Ascending aorta (tissue), 2 donors: ENCODE measurements at places on chromosomes 2 and 18.

GRCh38 chr2:19651466-19651865, 250.3 kb downstream of the TTC32 start:
- no peak for DNase-seq

- peak; percentile 81 for DNase-seq
Observed at GRCh38 chr2:85413592-85414420, 3.6 kb upstream of the CAPG start.

DNA sequence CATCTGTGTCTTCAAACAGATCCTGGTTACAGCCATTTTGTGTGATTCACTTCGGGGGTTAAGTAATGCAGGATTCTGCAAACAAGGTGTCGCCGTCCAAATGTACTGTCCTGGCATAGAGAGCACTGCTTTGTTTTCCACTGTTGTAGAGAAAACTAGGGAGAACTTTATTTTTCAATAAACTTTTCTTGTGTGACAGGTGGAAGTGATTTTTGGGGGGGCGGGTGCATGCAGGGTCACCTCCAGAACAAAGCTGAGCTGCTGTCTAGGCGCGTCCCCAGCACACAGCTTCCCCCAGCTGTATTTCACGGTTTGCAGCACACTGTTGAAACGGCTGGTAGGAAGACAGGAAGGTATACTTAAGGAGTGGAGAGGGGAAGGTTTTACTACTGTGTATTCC, 200.6 kb downstream of the MGAT5 start:
- no peak for DNase-seq

DNA sequence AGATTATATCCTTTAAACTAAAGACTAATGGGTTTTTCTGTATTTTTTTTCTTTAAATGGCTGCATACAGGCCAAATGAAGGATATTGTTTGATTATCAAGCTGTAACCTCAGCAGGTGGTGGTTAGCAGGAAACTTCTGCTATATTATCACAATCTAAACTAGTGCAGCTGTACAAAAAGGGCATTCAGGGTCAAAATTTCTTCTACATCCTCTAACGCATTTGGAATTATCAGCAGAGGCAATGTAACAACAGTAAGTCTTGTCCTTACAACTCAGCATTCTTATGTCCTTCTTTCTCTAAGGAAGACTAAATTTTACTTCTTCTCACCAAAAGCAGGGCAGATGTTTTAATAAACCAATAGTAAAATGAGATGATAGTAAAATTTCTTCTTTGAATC, 135.8 kb upstream of the FN1 start:
- DNase-seq, result no peak

- DNase-seq, result no peak
Observed at GRCh38 chr18:25704071-25704470, 352.1 kb upstream of the ZNF521 start.

GRCh38 chr2:226782092-226782713, 17.4 kb downstream of the IRS1 start:
- no peak for DNase-seq

DNA sequence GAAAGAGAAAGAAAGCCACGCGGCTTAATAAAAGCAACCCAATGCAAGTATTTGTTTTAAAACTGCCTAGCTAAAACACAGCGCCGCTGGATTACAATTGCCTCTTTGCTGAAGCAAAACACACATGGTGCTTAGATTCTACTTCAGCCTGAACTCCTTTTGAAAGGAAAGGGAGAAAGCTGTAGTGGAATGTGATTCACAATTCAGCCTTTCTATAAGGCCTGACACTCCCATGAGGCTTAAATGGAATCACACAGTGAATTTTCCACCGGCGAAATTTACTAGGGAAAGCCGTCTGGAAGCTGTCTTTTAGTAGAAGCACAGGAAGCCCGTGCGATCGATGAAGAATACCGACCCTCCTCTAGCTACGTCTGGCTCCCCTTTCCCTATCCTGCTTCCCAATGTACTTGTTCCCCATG, 348.0 kb downstream of the DLGAP1 start:
- DNase-seq, result no peak

- no peak for DNase-seq
Observed at GRCh38 chr2:102137138-102137537, 5.4 kb upstream of the IL1R1 start.

GRCh38 chr2:233375490-233376314, 21.4 kb downstream of the DGKD start:
- DNase-seq, result no peak

GRCh38 chr2:195121341-195121740, 535.7 kb upstream of the SLC39A10 start:
- no peak for DNase-seq

GRCh38 chr2:224722770-224723169, 6.6 kb upstream of the CCDC195 start:
- no peak for DNase-seq

DNA sequence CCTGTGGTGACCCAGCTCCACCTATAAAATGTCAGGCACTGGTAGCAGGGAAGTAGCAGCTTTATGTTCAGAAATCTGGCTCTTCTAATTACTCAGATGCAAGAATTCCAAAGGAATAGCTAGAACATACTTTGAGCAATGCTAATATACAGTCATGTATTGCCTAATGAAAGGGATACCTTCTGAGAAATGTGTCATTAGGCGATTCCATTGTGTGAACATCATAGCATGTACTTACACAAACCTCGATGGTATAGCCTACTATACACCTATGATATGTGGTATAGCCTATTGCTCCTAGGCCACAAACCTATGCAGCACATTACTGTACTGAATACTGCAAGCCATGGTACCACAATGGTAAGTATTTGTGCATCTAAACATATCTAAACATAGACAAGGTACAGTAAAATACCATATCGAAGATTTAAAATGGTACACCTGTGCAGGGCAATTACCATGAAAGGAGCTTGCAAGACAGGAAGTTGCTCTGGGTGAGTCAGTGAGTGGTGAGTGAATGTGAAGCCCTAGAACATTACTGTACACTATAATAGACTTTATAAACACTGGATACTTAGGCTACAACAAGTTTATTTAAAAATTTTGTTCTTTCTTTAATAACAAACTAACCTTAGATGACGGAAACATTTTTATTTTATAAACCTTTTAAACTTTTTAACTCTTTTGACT, 50.3 kb upstream of the ETAA1 start:
- no peak for DNase-seq

- peak; percentile 85 for DNase-seq
Observed at GRCh38 chr2:234446404-234447076, 50.3 kb downstream of the ARL4C start.

DNA sequence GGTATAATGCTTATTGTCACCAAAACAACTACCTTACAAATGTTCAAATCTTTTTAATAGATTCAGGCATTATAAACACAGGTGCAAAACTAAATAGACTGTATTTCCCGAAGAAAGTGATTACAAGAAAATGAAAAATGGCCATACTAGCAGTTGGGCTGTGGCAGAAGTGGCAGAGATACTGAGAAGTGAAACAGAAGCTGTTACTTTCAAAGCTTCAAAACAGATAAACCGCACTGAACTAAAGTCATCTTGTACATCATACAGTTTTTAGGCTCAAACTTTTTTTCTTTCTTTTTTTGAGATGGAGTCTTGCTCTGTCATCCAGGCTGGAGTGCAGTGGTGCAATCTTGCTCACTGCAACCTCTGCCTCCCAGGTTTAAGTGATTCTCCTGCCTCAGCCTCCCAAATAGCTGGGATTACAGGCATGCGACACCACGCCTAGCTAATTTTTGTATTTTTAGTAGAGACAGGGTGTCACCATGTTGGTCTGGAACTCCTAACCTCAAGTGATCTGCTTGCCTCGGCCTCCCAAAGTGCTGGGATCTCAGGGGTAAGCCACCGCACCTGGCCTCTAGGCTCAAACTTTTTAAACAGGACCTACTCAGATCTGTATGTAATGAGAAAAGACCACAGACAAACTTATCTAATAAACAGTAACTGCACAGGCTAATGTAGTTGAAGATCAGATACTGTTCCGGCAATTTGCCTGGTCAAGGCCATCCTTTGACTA, 77.9 kb upstream of the SATB2 start:
- DNase-seq, result no peak

GRCh38 chr2:119487434-119488244, 36.6 kb downstream of the SCTR start:
- DNase-seq, result no peak

- peak; percentile 45 for DNase-seq
Observed at GRCh38 chr2:111702804-111703196, 181.2 kb downstream of the ANAPC1 start.

GRCh38 chr2:157843935-157844334, 32.2 kb downstream of the ACVR1 start:
- DNase-seq, result no peak

DNA sequence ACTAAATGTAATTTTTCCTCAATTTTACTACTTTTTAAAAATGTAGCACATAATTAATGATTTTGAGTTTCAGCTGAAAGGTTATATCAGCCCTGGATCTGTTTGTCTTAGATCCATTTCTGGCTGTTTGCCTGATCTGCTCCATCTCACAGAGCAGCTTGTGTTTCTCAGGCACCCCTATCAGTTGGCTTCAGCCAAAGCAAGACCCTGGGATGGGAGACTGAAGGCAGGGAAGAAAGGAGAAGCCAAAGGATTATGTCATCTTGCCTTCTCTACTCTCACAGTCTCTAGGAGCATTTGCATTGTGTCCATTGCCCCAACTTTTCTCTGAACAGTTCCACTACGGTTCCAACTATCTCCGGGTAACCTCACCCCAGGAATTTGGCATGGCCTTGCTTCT, 110.5 kb downstream of the CCDC148 start:
- DNase-seq, result no peak

- no peak for DNase-seq
Observed at GRCh38 chr18:23972453-23972852, 42.1 kb upstream of the TTC39C start.

DNA sequence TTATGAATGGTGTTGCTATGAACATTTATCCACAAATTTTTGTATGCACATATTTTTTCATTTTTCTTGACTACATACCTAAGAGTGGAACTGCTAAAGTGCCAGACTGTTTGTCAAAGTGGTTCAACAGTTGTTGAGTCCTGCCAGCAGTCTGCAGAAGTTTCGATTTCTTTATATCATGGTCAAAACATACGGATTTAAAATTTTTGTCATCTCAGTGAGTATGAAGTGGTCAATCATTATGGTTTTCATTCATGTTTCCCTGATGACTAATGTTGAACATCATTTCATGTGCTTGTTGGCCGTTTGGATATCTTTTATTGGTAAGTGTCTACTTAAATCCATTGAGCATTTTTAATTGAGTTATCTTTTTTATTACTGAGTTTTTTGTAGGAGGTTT, 39.2 kb downstream of the CCDC138 start:
- DNase-seq, result no peak

DNA sequence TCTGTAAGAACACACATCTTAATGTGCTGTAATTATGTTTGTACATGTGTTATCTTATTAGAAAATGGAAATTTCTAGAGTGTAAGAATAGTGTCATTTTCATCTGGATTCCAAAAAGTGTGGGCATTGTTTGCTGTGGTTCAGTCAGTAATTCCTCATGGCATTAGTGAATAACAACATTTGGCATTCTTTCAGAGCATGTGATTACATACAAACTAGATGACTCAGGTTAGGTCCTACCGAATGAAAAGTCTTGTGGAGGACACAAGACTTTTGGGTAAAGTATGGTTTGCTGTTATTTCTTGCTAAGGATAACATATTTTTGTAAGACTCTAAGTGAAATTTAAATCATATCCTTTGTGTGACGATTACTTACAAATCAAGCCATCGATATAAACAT, 593.1 kb upstream of the NRXN1 start:
- DNase-seq, result no peak

DNA sequence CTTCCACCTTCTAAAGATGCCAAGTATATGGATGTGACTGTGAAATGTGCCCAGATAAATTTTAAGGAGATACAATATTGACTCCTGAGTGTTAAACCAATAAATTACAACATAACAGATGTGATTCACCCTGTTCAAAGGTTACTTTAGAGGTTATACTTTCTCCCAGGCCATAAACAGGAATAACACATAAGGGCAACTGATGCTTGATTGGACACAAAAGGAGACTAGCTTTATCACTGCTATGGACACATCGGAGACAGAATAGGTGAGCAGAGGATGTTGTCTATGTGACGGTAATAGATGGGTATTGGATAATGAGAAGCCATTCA, 31.9 kb upstream of the SLC25A52 start:
- no peak for DNase-seq
